ENCODE measurements at places on chromosomes 1 and 21.

- DNase-seq: no peak
These were observed 436.9 kb downstream of the PRDM2 start for GRCh38 chr1:14136881-14137280.

GRCh38 chr1:119226913-119227312, 86.5 kb upstream of the WARS2 start:
- DNase-seq: no peak

GRCh38 chr1:245825128-245825901, 670.5 kb downstream of the KIF26B start:
- DNase-seq: no peak

DNA sequence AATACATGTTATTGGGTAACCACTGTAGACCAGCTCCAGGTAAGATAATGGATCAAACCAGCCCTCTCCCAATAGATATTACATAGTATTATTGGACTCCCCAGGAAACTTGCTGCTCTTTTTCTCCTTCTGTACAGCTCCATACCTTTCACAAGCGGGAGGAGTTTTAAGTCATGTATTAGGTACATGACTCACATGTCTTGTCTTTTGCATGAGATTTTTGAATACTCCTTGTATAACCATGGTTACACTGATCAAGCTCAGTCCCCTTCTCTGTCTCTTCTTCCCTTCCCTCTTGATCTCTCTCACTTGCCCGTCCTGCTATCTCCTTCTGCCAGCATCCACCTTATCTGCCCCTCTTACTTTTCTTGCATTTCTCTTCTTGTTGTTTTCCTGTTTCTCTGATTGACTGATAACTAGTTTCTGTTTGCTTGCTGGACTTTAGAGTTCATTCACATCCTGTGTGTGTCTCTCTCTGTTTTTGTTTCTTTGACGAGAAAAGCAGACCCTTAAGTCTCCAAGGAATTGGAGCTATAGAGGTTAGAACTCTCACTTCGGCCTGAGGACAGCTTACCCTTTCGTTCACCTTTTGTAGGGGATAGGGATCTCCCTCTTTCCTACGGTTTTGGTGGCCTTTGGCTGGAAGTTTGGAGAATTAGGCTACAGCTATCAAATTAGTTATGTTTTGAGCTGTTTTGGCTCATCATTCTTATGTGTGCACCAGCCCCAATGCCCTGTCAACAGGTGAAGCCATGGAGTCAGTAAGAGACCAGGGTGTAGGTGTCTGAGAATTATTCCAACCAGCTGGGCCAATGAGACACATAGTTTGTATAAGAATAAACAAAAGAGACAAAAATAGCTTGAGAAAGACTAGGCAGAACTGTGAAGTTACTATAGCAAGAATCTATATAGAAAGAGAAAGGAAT, 49.0 kb upstream of the ASB17 start:
- no peak for DNase-seq

GRCh38 chr1:189693140-189693539, 784.5 kb downstream of the BRINP3 start:
- DNase-seq: no peak

DNA sequence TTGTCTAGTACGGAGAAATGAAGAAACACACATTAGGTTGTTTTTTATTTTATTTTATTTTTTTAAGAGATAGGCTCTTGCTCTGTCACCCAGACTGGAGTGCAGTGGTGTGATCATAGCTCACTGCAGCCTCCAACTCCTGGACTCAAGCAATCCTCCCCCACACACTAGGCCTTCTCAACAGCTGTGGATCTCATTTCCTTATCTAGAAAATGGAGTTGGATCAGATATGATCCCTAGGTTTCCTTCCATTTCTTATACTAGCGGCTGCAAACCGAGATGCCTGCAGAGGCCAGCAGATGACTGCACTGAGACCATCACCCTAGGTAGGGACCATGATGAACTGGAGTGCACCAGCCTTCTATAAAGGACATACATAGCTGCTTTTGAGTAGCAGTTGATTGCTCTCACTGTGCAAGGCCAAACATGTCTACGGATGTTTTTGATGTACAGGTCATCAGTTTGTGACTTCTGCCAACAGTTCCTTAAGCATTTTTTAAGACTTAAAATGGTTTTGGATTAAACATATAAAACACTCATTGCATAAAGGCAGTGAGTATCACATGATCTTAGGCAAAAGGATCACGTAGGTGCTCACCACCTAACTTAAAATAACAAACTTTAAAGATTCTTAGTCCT, 11.4 kb upstream of the KLHL12 start:
- no peak for DNase-seq

- DNase-seq: no peak
These were observed 21.6 kb upstream of the DPYD start for GRCh38 chr1:97942161-97943123.

DNA sequence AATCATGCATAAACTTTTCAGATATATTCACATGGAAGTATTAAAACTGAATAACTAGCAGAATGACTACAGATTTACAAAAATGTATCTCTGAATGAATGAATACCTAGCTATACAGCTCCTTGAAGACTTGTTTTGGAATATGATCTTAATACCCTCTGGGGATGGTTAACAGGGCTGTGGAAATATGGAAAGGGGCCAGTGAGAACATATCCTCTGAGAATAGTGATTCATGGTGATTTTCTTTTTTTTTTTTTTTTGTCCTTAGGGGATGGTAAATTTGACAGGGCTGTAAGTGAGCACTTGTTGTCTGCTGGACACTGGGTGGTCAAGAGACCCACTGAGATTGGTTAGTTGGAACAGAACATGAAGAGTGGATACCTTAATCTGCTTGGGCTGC, 80.7 kb upstream of the HP1BP3 start:
- no peak for DNase-seq

DNA sequence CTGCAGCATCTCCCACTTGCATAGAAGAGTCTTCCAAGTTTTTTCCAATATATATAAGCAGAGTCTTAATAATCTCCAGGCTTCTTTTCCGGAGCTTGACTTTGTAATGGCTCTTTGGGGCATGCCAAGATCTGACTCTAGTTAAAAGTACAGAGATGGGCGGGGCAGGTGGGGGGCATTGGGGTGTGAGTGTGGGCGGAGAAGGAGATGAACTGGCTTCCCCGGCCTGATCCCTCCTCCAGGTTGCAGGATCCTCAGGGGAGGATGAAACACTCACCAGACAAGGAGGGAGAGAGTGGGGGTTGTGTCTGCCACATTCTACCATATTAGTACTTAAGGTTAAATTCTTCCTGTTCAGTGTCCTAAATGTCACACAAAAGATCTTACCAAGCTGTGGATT, 23.0 kb downstream of the S100A10 start:
- no peak for DNase-seq

- no peak for DNase-seq
These were observed 53.0 kb upstream of the CNN3 start for GRCh38 chr1:94979656-94980581.

- DNase-seq: peak; percentile 83
These were observed 6.2 kb upstream of the ANKRD35 start for GRCh38 chr1:145891587-145892485.

DNA sequence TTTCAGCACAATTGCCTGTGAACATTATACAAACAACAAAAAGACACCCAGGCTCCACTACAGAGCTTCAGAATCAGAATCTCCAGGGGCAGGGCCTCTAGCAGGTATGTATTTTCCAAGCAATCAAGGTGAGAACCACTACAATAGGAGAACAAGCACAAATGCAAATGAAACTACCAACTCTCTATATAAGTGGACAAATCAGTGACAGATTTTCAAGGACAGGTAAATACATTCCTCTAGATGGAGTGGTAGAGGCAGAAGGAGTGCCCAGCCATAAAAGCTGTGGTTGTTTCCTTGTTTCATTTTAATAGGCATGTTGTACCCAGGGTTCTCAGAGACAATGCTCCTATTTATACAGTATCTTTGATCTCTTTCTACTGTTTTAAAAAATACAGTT, 20.1 kb upstream of the CCDC17 start:
- no peak for DNase-seq

GRCh38 chr1:170150016-170150415, 4.3 kb downstream of the NTMT2 start:
- no peak for DNase-seq

GRCh38 chr1:7279769-7280168, 491.3 kb upstream of the VAMP3 start:
- no peak for DNase-seq

- peak; percentile 99 for DNase-seq
These were observed 2.1 kb downstream of the MYBPH start for GRCh38 chr1:203173566-203173965.

DNA sequence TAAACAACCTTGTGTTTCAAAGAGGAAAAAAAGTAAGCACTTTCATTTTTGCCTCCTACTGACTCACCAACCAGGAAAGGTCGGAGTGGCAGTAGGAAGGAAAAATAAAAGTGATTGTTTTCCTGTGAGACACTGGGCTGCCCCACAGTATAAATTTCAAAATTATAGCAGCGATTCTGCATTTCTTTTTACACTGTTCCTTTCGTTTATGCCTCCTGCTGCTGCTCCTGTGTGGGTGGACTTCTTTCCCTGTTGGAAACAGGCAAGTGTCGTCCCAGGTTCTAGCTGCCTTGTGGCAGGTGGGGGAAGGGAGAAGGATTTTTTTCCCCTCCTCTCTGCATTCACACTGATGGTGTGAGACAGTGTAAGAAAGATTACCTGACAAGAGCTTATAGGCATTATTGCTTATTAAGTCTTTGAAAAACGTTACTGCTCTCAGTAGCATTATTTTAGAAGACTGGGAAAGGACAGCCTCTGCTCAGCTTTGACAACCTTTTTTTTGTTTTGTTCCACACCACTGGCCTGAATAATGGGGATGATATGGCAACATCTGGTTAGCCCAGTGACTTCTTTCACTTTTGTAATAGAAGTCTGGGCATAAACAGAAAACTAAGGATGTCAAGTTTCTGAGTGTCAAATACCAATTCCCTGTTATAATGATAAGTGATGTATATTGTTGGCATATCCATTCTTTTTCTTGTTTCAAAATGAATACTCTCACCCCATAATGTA, 77.9 kb downstream of the NEK7 start:
- DNase-seq: no peak

DNA sequence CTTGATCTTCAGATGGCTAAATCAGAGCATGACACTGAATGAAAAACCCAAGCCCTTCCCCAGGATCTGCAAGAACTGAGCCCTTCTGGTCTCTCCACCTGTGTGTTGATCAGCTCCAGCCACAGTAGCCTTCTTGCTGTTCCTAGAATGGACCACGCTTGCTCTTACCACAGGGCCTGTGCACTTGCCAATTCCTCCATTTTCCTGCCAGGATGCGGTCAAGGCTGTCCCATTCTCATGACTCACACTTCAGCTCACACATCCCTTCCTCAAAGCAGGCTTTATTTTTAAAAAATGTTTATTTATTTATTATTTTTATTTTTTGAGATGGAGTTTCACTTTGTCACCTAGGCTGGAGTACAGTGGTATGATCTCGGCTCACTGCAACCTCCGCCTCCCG, 43.6 kb upstream of the GRHL3 start:
- DNase-seq: no peak

DNA sequence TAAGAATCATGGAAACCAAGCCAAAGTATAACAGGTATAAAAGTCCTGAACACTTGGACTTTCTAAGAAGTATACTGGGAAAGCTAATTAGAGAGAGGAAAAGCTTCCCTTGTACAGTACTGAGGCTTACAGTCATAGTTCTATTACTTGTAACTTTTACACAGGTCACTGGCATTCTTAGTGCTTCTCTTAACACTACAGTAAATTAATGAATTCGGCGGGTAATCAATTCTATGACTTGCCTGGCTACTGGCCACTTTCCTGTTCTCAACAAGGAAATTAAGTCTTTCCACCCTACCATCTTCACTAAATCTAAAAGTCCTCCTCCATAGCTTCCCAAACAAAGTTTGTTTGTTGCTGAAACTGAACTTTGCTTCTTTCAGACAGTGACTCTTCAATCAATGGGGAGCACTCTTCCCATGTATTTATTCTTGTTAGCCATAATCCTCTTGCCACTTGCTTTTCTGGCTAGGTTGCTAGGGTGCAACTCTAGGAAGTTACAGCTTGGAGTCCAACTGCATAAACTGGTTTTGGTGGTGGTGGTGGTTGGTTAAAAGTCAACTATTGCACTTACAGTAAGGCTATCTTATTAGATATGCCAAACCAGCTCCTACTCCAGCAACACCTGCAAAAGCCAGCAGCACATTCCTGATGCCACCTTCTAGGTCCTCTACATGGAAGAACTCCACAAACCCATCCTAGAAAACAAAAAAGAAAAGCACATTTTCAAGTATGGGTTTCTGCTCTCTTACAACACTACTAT, 2.4 kb downstream of the MCL1 start:
- DNase-seq: no peak

GRCh38 chr1:157751283-157751682, 25.6 kb downstream of the FCRL2 start:
- DNase-seq: no peak

GRCh38 chr1:84433258-84434080, 35.2 kb downstream of the DNASE2B start:
- DNase-seq: peak; percentile 67

DNA sequence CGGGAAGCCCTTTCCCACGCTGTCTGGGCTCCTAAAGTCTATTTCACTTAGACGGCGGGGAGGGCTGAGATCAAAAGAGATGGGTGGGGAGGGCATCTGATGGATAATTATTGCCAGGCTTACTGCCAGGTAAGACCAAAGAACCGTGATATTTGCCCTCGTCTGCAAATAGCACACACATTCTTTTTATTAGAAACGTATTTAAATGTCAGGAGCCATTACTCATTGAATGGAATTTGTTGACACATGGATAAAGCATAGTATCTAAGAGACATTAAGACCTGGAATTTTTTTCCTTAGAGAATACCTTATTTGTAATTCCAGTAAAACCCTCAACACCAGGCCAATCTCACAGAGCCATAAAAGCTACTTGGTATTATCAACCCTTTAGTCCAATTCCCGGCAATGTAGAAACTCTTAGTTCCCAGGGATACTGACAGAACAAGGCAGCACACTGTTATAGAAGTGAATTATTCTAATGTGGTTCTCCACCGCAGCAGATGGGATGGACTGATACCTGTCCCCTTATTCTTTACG, 10.6 kb downstream of the URB1 start:
- DNase-seq: no peak

DNA sequence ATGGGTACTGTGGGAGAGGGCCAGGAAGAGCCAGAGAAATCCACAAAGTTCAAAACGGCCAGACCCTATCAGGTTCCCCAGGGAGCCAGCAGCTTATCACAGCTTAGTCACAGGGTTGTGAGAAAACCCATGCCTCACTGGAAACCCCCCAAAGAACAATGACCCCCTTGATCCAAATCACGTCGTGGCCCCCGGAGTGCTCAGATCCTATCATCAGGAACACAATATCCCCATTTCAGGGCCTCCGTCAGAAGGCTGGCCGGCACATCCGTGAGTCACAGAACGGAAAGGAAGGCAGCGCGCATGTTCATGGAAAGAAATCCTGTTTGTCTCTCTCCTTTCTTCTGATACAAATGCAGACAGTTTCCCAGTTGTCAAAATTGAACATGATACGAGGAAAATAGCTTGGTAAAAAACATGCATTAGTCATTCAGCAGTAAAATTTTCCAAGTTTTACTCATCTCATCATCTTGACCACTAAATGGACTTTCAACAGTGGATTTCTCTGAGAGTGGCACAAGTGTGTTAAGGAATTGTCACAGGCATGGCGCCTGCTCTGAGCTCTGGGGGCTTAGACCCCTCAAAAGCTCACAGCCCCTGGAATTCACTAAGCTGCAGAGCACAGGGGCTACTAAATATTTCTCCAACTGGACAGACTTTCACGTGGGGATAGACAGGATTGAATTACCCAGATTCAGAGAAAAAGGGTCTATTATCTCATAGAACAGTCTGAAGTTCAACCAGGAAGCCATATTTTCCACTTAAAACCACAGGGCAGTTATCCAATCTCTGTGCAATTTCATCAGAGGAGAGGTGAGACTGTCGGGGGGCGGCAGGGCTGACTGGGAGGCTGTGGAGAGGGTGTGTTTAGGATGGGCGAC, 124.8 kb downstream of the RIPK4 start:
- DNase-seq: no peak

GRCh38 chr1:112141301-112141700, 151.8 kb upstream of the KCND3 start:
- DNase-seq: no peak

Data from NCI-H1436 (cell line).